Activated CD8-positive, alpha-beta T cell treated with anti-CD3 and anti-CD28 coated beads for 36 hours (primary cell): ENCODE measurements at places on chromosomes 2 and 18.

DNA sequence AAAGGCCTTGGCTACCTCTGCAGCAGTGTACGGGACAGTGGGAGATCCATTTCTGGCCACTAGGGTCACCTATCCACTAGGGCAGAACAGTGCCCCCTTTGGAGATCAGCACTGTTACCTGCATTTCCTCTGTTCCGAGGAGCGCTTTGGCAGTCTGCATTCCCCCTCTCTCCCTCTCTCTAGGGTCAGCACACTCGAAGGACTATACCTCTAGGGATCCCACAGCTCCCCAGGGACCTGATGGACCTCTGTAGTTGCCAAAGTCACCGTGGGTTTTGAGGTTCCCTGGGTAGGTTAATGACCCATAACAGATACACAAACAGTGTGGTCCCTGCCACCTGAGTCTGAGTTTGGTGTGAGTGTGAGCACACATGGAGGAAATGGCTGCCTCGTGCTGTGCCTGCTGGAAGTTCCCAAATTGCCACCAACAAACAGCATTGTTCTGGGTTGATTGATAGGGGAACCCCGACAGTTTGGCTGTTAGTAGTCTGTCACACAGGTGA, 99.8 kb upstream of the VWC2L start:
- no peak for DNase-seq

GRCh38 chr2:140596447-140596846, 1534.4 kb downstream of the LRP1B start:
- no peak for DNase-seq

DNA sequence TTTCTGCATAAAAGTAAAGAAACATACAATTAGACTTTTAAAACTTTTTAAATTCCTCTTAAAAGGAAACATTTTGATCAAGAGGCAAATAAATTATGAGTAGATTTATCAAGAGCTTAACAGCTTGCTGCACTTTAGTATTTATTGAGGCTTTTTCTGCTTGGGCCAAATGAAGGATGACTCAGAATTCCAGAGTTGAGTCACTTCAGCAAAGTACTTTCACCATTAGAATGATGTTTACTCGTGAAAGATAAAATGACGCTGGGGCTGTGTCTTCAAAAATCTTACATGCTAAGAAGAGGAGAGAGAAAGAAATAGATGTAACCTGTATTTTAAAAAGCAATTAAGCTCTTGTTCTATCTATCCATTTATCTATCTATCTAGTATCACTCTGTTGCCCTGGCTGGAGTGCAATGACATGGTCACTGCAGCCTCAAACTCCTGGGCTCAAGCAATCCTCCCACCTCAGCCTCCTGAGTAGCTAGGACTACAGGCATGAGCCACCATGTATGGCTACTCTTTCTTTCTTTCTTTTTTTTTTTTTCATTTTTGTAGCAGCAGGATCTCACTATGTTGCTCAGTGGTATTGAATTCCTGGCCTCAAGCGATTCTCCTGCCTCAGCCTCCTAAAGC, 75.3 kb upstream of the RIOK3 start:
- DNase-seq: no peak

DNA sequence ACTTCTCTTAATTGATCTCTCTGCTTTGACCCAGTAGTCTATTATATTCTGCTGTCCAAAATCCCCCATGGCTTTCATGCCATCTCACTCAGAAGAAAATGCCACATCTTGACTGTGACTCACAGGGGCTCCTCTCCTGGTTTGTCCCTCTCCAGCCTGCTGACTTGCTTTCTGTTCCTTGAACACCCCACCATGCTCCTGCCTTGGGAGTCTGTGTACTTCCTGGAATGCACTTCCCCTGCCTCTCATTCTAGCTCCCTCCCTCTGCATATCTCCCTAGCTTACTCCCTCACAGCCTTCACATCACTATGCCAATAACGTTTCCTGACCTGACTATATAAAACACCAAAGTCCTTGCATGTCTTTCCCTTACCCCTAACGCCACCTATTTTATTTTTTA, 167.2 kb downstream of the TRIB2 start:
- no peak for DNase-seq

GRCh38 chr2:182792441-182792840, 74.0 kb downstream of the FRZB start:
- DNase-seq: no peak

GRCh38 chr2:201696151-201696659, 2.2 kb downstream of the MPP4 start:
- DNase-seq: no peak
